ENCODE measurements at places on chromosomes 1 and 21.

DNA sequence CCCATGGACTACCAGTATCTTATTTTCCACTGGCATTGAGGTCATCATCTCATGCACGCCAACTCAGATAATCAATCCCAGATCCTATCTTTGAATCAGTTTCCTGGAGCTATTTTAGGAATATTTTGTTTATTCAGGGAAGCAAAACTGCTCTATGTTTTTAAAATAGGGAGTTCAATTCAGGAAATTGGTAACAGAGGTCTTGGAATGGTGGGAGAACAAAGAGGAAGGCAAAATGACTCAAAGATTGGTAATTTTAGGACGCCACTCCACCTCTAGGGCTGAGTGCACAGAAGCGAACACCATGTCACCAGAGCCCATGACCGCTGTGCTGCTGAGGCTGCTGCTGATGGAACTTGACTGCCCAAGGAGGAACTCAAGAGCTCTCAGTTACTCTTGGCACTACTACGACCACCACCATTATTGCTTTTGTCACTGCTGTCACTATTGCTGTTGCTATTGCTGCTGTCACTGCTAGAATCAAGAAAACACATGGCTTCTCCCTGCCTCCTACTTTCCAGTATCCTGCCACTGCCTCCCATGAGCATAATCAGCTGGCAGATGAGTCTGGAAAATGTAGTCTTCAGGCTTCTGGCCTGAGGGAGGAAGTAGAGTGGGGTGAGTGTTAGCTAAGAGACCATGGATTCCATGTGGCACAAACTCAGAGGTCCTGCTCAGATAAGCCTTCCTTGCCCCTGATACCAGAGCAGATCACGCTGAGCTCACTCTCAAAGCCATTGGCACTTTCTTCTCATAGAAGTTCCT is 71.6 kb upstream of the CNIH3 start:
- DNase-seq: no peak

DNA sequence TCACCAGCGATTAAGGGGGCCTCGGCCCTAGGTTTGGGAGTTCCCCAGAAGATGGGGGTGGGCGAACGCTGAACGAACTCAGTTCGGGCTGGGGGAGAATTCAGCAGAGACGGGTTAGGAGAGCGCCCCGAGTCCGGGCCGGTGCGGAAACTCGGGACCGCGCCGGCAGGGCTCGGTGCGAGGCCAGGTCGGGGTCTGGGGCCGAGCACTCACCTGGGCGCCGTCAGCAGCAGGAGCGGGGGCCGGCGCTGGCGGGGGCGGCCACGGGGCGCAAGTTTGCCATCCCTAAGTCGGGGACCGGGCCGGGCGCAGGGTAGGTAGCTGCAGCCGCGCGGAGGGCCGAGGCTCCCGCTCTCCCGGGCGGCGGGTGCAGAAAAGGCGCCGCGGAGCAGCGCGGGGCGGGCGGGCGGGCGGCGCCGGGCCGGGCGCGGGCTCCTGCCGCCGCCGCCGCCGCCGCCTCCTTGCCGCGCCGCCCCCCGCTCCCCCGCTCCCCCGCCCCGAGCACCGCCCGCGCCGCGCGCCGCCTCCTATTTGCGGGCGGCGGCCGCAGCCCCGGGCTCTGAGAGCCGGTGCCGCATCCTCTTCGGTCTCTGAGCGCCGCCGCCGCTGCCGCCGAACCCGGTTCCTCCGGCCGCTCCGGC is 349 bp downstream of the ADGRB2 start:
- DNase-seq: no peak

GRCh38 chr1:1539310-1540089 is 924 bp downstream of the TMEM240 start:
- DNase-seq: no peak

DNA sequence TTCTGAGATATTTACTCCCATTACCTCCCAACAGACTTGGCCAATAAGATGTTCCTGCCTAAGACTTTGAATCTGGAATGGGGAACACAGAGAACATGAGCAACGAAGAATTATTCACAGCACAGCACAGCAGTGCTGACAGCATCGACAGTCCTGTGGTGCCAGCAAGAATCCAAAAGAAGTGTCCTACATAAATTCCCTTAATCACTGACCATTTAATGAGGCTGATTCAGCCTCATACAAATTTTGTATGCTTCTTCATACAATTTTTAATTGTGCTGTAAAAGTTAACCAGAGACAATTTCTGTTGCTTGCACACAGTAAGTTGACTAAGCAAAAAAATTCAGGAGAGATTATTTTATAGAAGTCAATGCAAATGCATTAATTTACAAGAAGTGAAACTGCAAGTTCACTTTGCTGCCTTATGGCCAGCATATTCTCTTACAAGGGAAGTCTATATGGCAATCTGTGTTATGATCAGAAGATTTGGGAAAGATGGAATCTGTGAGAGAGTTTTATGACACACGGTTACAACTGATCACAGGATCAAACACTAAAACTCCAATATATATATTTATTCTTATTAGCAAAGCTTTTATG is 855.9 kb downstream of the LTN1 start:
- no peak for DNase-seq

DNA sequence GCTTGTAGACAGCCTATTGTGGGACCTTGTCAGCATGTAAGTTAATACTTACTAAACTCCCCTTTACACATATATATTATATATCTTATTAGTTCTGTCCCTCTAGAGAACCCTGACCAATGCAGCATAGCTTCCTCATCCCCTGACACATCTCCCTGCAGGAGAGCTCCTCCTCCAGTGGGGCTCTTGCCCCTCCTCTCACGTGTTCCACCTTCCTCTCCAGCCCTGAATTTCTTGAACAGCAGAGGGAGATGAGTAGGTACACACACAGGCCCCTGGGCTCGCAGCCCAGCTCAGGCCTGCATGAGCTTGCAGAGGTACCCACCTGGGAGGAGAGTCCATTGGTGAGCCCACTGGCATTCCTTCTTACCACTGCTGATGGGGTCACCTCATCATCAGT is 27.3 kb upstream of the GOLT1A start:
- DNase-seq: no peak

- DNase-seq: no peak
These were observed 31.6 kb downstream of the ZC3H11B start for GRCh38 chr1:219581344-219581743.

- DNase-seq: no peak
These were observed 22.0 kb downstream of the SLAMF7 start for GRCh38 chr1:160761046-160761445.

DNA sequence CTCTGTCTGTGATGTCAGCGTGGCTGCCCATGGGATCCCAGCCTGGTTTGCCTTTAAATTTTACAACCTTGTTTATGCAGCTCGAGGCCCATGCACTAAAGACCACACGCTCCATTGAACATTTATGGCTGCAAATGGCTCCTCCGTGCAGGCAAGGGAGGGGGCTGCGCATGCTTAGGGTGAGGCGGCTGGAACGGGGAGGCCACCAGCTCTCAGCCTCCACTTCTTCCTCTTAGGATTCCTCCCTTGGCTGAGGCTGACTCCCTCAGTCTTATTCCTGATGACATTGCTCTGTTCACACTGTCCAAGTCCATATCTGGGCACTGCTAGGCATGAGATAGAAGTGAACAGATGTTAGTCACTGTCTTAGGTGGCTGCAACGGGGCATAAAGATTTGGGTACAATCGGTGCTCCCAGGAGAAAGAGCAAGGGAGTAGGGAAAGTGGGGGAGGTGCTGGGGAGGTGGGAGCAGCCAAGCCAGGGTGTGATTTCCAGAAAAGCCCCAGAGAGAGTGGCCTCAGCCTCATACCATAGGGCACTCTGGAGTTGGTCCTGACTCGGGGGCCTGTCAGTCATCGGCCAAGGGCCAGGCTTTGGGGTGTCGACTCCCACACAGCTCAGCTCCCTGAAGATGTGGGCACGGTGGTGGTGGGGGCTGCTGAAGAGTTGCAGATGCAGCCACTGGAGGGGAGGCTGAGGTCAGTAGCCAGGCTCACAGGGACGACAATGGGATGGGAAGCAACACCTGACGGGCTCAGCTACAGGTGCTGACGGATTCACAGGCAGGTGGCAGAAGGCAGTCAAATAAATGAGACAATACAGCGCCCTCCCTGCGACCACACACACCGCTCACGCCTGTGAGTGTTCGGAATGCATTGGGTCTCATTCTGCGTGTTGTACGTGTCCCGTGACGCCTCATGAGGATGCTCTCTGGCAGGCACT is 37.3 kb upstream of the ACTL8 start:
- no peak for DNase-seq

GRCh38 chr1:21114431-21114830 is 62.3 kb downstream of the EIF4G3 start:
- DNase-seq: no peak

DNA sequence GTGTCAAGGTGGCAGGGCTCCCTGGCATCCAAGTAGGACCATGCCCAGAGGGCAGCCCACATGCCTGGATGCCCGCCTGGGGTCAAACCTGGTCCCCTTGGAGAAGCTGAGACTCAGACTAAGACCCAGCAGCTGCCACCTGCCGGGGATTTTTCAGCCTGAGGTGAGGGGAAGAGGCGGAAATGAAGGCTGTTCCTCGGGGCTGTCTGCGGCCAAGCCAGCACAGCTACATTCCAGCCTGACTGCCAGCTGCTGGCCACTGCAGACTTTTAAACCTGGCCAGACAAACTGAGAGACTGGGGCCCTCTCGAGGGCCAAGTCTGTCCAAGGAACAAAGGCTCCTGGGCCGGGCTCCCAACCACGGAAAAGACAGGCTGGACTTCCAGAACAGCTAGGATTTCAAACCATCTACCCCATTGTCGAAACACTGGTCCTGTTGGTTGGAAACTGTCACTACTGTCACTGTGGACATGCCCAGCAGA is 21.9 kb upstream of the PLEKHG5 start:
- DNase-seq: no peak

DNA sequence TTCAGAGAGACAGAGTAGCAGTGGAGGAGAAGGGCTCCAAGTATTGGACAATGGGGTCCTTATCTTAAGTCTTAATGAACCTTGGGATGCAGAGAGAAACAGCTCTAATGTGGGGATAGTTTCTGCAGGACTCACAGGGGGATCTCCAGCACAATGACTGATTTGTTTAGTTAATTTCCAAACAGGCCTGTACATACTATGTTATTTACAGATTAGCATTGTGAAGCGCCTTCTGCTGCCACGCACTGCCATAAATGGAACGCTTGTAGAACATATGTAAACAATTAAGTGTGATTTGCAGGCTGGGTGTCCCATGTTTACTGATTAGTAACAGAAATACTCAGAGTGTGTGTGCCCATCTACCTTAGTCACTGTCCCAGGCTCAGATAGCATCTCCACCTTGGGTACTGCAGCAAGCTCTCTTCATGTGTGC is 56.1 kb downstream of the NTPCR start:
- DNase-seq: no peak

- DNase-seq: peak; percentile 82
These were observed 207.8 kb downstream of the SLC45A1 start for GRCh38 chr1:8525558-8526275.

GRCh38 chr1:244180256-244180655 is 129.2 kb downstream of the ZBTB18 start:
- DNase-seq: no peak

DNA sequence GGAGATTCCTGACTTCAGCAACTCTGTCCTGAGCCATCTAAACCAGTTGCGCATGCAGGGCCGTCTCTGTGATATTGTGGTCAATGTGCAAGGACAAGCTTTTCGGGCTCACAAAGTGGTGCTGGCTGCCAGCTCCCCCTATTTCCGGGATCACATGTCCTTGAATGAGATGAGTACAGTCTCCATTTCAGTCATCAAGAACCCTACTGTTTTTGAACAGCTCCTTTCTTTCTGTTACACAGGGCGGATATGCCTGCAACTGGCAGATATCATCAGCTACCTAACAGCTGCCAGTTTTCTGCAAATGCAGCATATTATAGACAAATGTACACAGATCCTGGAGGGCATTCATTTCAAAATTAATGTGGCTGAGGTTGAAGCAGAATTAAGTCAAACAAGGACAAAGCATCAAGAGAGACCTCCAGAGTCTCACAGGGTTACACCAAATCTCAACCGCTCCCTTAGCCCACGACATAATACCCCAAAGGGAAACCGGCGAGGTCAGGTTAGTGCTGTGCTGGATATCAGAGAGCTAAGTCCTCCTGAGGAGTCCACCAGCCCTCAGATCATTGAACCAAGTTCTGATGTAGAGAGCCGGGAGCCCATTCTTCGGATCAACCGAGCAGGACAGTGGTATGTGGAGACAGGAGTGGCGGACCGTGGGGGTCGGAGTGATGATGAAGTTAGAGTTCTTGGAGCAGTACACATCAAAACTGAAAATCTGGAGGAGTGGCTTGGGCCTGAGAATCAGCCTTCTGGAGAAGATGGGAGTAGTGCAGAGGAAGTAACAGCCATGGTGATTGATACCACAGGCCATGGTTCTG is 2.3 kb downstream of the ZBTB37 start:
- DNase-seq: no peak

DNA sequence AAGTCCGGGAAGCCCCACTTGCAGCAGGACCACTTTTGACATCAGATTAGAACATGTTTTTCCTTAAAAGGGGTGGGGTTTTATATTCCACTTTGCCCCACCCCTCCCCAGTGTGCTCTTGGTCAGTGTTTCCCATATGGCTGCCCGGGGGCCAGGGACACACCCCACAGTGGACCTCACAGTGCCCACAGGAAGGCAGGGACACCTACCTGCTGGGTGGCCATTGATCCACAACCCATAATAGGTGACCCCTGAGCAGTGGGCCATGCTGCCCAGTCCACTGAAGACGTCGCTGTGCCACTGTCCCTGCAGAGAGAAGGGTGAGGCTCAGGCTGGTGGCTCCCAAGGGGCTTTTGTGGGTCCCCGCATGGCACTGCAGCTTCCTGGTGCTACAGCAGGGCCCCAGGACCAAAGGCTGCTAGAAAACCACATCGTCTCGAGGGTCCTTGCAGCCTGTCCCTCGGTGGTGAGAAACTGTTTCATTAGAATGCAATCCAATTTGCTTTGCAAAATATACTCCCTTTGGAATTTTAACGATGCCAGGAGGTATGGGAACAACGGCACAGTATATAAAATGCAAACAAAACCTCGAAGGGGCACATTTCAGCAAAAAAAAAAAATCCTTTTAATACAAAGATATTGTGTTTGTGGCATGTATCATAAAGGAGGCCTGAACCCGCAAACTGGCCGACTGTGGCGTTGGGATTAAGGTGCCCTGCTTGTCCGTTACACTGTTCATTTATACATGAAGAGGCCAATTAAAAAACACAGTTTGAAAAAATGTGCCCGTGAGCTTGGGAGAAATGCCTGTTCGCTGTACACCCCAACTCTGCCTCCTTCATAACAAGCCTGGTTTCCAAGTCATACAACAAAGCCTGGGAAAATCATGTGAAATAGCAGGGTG is 16.9 kb downstream of the MORN1 start:
- DNase-seq: no peak

GRCh38 chr1:33332881-33333280 is 12.0 kb upstream of the A3GALT2 start:
- DNase-seq: no peak
